Camera-type eye (tissue), 1 donor: ENCODE measurements at places on chromosomes 1 and 21. TPM values are rescaled to one million over a fixed set of nuclear protein-coding genes. Genes with fewer than 3 reads are reported as not detected.

The PADI1 gene
- total RNA-seq = 0.33 TPM

The CACNA1E gene
- 6.3 TPM for total RNA-seq

The VWA5B1 gene
- 1.1 TPM for total RNA-seq

The TAL1 gene
- 4.2 TPM for total RNA-seq

The FMOD gene
- 137 TPM for total RNA-seq

The RXRG gene
- 83.8 TPM for total RNA-seq

The RGS8 gene
- total RNA-seq = 160 TPM

The KRTAP19-1 gene
- not detected for total RNA-seq

The TPTE gene
- total RNA-seq = not detected

The SELL gene
- total RNA-seq = 5.2 TPM

The TMPRSS3 gene
- 4.4 TPM for total RNA-seq

The LCE2D gene
- not detected for total RNA-seq

The RNU1-4 gene
- total RNA-seq = under 0.01 TPM

The HENMT1 gene
- total RNA-seq = 8.1 TPM

The ANKRD35 gene
- 4.6 TPM for total RNA-seq

The KRTAP11-1 gene
- not detected for total RNA-seq

The MYOG gene
- total RNA-seq = 19.8 TPM

The CELA3B gene
- total RNA-seq = not detected

The TRABD2B gene
- 0.82 TPM for total RNA-seq

The CCDC185 gene
- total RNA-seq = not detected

The IFI44 gene
- 23.2 TPM for total RNA-seq

The EPB41 gene
- total RNA-seq = 212 TPM

The FCRL5 gene
- not detected for total RNA-seq

The MED8 gene
- total RNA-seq = 51.3 TPM

The KCNK2 gene
- total RNA-seq = 3.5 TPM

The IGSF9 gene
- 63.3 TPM for total RNA-seq

The EFNA1 gene
- total RNA-seq = 26.9 TPM

The E2F2 gene
- total RNA-seq = 4.2 TPM

The TEX38 gene
- total RNA-seq = not detected
